ENCODE measurements at places on chromosomes 11 and 22.

DNA sequence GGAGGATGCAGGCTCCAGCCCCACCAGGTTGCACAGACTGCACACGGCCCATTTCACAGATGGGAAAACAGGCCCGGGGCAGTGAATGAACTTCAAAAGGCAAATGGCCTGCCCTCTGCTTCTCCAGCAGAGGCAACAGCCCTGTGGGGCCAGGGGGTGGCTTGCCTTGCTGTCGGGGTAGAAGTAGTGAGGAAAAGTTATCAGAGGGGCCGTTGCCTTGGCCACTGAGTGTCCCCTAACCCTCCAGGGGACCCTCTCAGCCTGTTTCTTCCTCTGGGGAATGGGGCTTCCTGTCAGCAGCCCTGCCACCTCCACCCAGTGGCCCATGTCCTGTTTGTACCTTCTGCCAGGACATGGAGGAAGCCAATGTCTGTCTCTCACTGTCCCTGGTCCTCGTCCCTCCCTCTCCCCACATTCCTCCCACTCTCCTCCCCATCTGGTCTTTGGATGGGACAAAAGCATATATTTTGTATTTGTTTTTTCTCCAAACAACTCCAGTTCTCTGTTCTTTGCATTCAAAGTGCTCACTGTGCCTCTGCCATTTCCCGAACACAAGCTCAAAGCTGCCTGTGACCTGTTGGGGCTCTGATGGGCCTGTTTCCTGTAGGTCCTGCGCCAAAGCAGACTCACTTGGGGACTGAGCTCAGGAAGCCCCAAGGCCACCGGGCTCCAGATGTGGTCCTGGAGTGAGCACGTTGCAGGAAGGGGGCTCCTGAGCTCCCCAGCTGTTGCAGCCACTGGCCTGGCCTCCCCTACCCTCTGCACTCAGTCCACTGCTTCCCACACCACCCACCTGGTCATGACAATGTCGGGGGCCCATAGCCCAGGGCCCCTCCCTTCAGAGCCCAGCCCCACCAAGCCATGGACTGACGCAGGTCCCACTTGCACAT is 9.5 kb downstream of the MAP4K2 start:
- no peak for DNase-seq

- no peak for DNase-seq
Observed at GRCh38 chr11:6273188-6273587, 13.6 kb downstream of the CCKBR start.

GRCh38 chr11:96221244-96222070 is 121.5 kb downstream of the MAML2 start:
- DNase-seq, result no peak

DNA sequence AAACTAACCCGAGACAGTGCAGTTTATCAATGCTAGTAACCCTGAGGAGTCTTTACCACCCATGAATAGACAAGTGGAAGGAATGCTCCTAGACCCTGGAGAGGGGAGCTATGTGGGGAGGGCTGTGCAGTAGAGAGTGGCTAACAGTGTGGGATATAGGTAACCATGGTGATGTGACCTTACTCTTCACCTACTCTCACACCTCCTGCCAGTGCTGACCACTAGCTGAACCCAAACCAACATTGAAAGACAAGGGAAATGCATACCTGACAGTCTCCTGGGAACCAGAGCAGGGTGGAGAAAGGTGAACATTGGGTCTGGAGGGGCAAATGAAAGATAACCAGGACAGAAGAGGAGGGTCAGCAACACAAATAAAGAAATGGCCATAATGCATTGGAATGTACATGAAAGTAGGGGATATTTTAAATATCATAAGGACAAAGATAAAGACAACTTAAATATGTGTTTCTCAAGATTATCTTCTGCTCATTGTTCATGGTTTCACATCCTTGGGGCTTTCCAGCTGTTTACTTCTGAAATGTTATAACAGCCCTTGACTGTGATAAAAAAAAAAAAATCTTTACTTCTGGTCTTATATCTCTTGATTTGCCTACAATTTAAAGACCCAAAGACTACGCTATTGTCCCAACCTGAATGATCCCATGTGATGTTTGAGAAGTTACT is 983.3 kb upstream of the TENM4 start:
- DNase-seq, result no peak

- no peak for DNase-seq
Observed at GRCh38 chr22:25518000-25518663, 46.3 kb upstream of the GRK3 start.

GRCh38 chr11:15055620-15056356 is 17.6 kb upstream of the CALCB start:
- no peak for DNase-seq

Measured in fibroblast of skin of right quadriceps (primary cell).